ENCODE measurements at places on chromosomes 5 and 9.
A peak's percentile ranks its signal among the peaks of the same experiment; 100 is the strongest.

DNA sequence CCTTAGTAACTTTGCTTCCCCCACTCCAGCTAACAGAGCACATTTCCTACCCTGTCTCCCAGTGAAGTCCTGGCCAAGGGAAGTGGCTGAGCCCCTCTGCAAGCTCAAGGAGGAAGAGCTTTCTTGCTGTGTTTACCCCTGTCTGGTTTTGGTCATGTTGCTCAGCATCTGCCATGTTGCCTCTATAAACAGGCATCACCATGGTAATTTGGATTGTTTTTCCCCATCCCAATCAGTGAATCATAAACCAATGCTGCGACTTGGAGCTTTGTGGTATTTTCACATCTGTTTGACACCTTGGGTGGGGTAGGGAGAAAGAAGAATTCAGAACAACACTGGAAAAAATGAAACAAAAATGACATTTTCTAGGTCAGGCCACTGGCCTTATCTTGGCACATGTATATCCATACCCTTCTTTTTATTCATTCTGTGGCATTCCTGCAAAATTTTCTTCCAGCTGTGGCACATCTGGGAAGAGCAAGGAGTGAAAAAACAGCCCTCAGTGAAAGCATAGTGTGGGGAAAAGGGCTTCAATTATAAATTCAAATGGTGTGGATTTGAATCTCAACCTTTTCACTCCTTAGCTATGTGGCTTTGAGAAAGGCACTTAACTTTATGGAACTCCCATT, 42.5 kb downstream of the SLIT3 start:
- no peak for DNase-seq

GRCh38 chr9:105710638-105711037, 16.3 kb downstream of the TMEM38B start:
- no peak for DNase-seq

DNA sequence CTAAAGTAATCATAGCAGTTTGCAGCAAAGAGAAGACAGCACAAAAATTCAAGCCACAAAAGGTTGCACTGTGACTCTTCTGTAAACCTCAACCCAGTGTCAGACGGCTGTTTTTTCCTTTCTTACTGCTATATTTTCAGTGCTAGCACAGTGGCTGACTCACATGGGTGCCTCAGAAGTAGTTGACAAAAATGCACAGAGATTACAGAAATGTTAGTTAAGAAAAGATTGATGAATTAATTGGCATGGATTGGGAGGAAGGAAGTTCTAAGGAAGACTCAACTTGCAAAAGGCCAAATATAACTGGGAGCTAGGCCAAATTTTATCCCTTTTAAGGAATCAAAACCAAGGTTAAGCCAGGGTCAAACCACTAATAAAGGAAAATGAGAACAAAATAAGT, 43.7 kb upstream of the ITGA1 start:
- no peak for DNase-seq

DNA sequence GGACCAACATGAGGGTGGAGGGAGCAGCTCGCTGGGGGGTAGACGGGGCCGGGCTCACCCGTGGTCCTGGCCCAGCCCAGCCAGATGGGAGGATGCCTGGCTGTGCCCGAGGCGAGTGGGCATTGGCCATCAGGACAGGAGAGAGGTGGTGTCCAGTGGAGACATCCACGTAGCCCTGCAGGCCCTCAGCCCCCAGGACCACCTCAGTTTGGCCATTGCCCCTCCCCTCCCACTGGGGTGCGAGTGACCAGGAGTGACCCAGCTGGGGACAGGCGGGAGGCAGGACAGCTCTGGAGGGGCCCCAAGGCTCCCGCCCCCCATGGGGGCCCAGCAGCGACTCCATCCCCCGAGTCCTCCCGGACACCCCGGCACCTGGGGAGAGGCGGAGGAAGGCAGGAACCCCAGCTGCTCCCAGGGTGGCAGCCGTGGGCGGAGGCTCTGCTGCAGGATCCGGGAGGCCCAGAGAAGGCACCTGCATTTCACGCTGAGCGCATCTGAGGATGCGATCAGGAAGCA, 8.3 kb downstream of the NOXA1 start:
- DNase-seq, result no peak

DNA sequence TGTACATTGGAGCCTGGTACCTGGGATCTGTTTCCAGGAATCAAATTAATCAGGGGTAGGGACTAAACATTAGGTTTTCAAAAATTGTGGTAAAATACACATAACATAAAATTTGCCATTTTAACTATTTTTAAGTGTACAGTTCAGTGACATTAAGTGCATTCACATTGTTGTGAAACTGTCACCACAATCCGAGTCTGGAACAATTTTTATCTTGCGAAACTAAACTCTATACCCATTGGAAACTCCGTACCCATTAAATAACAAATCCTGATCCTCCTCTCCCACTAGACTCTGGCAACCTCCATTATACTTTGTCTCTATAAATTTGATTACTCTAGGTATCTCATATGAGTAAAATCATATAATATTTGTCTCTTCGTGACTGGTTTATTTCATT, 486.2 kb downstream of the GADD45G start:
- no peak for DNase-seq

DNA sequence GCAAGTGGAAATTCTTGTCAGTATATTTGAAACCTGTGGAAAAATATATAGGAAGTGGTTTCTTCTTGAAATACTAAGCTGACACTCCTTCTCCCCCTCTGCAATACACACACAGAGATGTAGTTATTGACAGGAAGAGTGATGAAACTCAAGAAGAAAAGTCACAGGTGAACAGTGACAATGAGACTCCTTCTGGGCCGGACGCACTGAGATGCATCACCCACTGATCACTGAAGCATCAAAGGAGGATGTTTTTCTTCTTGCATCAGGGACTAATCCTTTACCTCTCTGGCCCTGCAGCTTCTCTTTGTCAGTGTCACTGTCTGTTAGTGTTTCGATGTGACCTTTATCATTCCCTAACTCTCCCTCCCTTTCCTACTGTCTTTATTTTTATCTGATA, 1864.2 kb upstream of the C9orf72 start:
- DNase-seq, result no peak

GRCh38 chr5:134004626-134005416, at the start of gene VDAC1:
VDAC1 (minus strand) TSS chr5:134004975; CDS start chr5:133993012, 11,963 bp downstream.
- DNase-seq, result peak; percentile 65

DNA sequence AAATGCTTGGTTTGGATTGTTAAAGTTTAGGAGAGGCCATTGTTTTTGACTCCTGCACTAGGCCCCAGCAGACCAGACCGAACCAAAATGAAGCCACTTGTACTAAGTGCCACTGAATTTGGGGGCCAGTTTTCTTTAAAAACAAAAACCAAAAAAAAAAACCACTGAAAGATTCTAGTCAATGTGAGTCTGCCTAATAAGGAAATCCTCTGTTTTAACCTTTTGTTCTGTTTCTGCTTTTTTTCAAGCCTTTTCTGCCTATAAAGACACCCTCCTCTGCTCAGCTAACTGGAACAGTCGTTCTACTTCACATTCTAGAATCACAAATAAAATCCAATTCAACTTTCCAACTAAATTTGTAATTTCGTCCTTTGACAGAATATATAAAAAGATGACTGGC, 64.9 kb downstream of the SERINC5 start:
- no peak for DNase-seq

- peak; percentile 87 for DNase-seq
These were observed 371.3 kb downstream of the ACTL7B start for GRCh38 chr9:108484468-108484867.

DNA sequence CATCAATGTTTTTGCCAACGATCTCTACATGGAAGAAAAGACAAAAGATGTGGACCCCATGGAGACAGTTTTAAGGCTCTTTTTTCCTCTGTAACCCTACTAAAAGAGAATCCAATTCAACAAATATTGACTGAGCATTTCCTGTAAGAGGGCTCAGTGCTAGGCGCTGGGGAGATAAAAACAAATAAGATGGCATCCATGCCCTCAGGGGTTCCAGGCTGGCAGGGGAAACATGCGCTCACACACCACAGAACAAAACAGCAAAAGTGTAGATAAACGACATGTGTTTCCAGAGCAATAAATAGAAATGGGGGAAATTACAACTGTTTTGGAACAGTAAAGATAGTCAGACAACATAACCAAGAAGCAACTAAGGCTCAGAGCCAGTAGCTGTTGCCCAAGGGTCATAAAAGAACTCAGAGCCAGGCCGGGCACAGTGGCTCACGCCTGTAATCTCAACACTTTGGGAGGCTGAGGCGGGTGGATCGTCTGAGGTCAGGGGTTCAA, 25.2 kb downstream of the ZNF608 start:
- DNase-seq, result no peak

DNA sequence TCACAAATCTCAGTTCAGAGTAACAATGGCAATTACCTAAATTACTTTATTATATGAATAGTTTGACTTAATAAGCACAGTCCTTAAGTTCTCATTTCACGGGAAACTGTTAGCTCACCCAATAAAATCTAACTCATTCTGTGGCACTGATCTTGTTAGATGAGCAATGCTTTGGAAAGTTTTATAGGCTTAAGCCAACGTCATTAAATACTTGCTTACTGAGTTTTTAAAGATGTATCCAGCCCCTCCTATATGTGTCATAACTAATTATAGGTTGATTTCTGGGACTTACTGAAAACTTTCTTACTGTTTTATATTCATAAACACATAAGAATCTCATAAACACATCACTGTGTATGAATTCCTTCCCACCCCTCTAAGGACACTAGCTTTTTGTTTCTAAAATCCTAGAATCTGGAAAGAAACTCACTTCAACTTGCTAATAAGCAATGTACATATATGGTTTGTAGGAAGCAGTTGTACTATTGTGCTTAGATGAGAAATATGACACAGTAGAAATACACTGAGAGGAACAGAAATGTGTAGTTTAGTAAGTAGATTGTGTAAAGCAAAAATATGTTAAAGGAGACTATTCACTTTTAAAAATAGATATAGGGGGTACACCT, 14.1 kb upstream of the MARCOL start:
- DNase-seq, result peak; percentile 33

DNA sequence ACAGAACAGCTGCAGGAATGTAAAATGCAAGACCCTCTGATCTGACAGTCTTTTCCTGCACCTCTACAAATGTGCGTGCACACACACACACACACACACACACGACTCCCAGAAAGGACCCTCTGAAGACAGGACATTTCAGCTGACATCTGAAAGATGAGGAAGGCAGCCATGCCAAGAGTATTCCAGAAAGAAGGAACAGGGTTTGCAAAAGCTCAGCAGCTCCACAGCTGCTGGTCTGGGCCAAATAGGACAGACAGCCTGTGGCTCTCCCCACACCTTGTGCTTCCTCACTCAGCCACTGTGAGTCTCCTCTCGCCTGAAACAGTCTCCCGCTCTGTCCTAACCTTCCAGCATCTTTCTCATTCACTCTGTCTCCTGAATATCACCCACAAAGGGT, 189.0 kb downstream of the PALM2AKAP2 start:
- no peak for DNase-seq

- peak; percentile 34 for DNase-seq
These were observed 46.0 kb downstream of the ENTREP1 start for GRCh38 chr9:69371001-69371400.

DNA sequence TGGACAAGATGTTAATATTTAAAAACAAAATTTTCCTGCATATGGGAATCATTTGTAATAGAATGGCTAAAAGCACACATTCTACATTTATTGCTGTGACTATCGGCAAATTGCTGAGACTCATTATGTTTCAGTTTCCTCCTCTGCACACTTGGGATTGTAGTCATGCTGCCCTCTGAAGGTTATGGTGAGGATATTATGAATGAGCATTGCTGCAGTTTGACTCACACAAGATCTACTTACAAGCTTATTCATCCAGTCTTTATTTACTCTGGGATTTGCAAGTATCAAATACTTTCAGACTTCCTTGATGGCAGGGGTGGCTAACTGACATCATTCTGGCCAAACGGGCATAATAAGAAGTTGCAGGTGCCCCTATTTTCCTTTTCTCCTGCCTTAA, 9.5 kb upstream of the NFIL3 start:
- peak; percentile 98 for DNase-seq

DNA sequence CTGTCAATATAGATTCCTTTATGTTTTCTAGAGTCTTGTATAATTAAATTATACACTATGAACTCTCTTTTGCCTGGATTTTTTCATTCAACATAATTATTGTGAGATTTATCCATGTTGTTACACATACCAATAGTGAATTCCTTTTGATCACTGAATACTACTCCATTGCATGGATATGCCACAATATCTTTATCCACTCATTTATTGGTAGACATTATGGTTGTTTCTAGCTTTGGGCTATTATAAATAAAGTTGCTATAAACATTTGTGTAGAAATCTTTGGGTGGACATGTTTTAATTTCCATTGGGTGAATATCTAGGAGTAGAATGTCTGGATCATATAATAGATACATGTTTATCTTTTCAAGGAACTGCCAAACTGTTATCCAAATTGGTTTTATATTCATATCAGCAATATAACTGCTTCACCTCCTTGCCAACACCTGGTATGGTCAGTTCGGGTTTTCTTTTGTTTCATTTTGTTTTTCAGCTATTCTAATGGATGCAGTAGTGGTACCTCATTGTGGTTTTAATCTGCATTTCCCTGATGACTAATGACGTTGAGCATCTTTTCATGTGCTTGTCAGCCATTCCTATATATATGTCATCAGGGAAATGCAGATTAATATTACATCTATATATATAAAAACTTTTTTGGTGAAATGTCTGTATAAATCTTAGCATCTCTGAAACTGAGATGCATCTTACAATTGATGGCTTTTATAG, 32.1 kb upstream of the TCF7 start:
- DNase-seq, result peak; percentile 16

- DNase-seq, result no peak
These were observed 114.9 kb downstream of the TRIO start for GRCh38 chr5:14257995-14258403.

- DNase-seq, result peak; percentile 6
These were observed 2.4 kb downstream of the CDKN2AIPNL start for GRCh38 chr5:134409321-134409720.
